Aorta (tissue), 5 donors: ENCODE measurements at places on chromosomes 4 and X.

DNA sequence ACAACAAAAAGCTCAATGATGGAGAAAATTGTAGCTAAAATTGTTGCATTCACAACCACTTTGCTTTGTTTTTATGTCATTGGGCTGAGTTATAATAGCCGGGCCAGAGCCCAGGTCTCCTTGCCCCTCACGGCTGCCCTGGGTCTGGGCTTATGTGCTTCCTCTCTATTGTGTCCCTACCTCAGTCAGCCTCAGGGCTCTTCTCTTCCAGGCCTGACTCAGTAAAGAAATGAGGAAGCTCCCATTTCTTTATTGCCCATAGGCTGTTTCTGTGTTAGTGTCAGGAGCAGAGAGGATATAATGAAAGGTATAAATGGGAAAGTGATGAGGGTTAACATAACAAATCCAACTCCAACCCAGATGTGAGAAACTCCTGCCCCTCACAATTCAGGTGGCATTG, 18.0 kb downstream of the BST1 start:
- no peaks in the 10 kb centered on the region for H3K27me3 ChIP-seq
- no peak overlapping the region for H3K4me3 ChIP-seq
- no peak for DNase-seq
- H3K36me3 ChIP-seq: no peaks in the 10 kb centered on the region
- H3K4me1 ChIP-seq: no peaks in the 10 kb centered on the region
- no peak overlapping the region for H3K27ac ChIP-seq

GRCh38 chrX:123422875-123423274, 238.8 kb downstream of the GRIA3 start:
- H3K36me3 ChIP-seq: no peaks in the 10 kb centered on the region
- H3K27ac ChIP-seq: no peak overlapping the region
- no peak for DNase-seq
- H3K4me3 ChIP-seq: no peak overlapping the region
- peaks cover 6% of the 10 kb centered on the region for H3K4me1 ChIP-seq
- H3K27me3 ChIP-seq: no peaks in the 10 kb centered on the region

DNA sequence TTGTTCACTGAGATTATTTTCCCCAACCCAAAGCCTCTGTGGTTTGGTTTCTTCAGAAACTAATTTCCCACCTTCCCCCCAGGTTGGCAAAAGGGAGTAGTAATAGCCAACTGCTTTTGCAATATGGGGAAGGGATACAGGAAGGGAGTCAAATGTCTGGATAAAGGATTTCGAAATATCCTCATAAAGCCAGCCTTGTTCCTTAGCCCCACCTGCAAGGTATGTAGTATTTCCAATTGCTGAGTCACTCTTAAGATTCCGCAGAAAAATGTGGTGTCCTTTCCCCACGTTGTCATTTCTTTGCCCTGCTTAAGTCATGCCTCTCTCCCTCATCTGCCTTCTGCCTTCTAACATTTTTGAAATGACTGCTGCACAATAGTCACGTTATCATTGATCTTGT, 138.8 kb upstream of the DCAF8L1 start:
- no peak overlapping the region for H3K27ac ChIP-seq
- H3K27me3 ChIP-seq: no peaks in the 10 kb centered on the region
- H3K4me3 ChIP-seq: no peak overlapping the region
- H3K4me1 ChIP-seq: no peaks in the 10 kb centered on the region
- no peaks in the 10 kb centered on the region for H3K36me3 ChIP-seq

GRCh38 chr4:7424553-7425111, 10.1 kb downstream of the PSAPL1 start:
- H3K36me3 ChIP-seq: no peaks in the 10 kb centered on the region
- no peak overlapping the region for H3K27ac ChIP-seq
- DNase-seq: no peak
- no peak overlapping the region for H3K4me3 ChIP-seq
